Heart right ventricle (tissue), 16 donors: ENCODE measurements at places on chromosomes 12 and 14. TPM values are rescaled to one million over a fixed set of nuclear protein-coding genes. Genes with fewer than 3 reads are reported as not detected.

DNA sequence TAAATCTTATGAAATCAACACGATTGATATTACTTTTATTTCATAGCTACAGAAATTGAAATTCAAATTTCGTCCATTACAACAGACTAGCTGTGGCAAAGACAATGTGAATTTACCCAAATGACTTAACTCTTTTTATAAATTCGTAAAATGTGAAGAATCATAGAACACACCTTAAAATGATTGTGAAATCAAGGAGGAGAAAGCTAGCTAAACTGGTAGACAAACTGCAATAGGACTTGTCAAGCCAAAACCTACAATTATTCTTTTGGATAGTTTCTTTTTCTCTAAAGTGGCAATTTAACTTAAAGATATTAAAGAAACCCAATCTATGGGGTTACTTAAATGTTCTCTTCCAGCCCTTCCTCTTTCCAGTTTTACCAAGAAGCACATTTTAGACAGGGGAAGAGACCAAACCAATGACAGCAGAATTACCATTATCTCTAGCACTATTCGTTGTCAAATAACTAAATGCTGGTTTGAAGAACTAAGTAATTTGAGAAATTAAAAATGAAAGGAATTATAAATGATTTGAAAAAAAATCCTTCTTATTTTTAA lies 807 bp upstream of the SLC16A7 start:
- no peak for DNase-seq

KCNH5 gene
- not detected for total RNA-seq

DNA sequence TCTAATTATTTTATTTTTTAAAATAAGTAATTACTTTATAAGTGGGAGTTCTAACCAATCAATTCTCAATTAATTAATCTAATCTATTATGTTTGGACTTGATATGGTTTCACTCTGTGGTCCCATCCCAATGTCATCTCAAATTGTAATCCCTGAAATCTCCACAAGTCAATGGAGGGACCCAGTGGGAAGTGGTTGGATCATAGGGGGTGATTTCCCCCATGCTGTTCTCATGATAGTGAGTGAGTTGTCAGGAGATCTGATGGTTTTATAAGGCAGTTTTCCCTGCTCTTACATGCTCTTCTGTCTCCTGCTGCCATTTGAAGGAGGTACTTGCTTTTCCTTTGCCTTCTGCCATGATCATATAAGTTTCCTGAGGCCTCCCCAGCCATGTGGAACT lies 836.1 kb downstream of the GALC start:
- no peak for DNase-seq

BCL2L14 gene
- not detected for total RNA-seq

DNA sequence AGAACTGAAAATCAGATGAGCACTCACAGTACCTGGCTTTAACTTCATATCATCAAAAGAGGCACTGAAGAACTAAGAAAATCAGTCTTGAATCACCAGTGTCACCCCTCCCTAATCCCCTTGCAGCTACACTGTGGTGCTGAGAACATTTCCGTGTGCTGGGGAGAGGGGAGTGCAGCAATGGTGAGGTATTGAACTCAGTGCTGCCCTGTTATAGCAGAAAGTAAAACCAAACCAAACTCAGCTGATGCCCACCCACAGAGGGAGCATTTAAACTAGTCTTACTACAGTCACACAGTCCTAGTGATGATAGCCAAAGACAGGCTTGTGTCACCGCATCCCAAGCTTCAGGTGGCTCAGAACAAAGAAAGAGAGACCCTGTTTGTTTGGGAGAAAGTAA lies 122.1 kb downstream of the CPNE8 start:
- no peak for DNase-seq

DNA sequence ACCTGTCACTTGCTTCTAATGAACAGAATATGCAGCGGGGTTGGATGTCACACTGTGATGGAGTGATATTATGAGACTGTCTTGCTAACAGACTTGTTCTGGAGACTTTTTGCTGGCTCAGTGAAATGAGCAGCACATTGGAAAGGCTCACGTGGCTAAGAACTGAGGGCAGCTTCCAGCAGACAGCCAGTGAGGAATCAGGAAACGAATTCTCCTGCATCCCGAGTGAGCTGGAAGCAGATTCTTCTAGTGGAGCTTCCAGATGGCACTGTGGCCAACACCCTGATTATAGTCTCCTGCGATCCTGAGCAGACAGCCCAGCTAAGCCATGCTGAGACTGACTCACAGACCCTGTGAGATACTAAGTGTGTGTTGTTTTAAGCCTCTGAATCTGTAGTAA lies 16.1 kb upstream of the TSPAN9 start:
- no peak for DNase-seq
